ENCODE measurements at places on chromosomes 2 and 18. TPM values are rescaled to one million over a fixed set of nuclear protein-coding genes. Genes with fewer than 3 reads are reported as not detected.

DNA sequence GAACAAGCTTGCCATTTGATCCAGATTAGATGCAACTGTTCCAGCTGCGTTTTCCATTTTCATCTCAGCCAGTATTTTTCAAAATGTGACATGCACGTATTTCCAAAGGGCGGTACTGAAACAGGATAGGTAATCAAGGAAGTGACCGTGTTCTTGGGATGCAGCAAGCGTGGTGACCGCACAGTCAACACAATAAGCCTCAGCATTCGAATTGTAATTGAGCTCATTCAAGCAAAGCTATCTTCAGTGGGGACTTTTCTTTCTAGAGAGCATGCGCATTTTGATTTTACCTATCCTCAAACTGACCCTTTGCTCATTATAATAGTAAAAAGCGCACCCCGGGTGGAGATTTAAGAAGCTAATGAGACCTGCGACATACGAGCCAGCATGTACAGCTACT, 3.4 kb upstream of the ALPP start:
- no peak for DNase-seq

GRCh38 chr2:216341121-216341520, 31.2 kb downstream of the MARCHF4 start:
- no peak for DNase-seq

- DNase-seq, result no peak
These were observed 43.9 kb downstream of the MEIS1 start for GRCh38 chr2:66478731-66479316.

GRCh38 chr2:141105763-141106162, 1025.1 kb downstream of the LRP1B start:
- DNase-seq, result no peak

DNA sequence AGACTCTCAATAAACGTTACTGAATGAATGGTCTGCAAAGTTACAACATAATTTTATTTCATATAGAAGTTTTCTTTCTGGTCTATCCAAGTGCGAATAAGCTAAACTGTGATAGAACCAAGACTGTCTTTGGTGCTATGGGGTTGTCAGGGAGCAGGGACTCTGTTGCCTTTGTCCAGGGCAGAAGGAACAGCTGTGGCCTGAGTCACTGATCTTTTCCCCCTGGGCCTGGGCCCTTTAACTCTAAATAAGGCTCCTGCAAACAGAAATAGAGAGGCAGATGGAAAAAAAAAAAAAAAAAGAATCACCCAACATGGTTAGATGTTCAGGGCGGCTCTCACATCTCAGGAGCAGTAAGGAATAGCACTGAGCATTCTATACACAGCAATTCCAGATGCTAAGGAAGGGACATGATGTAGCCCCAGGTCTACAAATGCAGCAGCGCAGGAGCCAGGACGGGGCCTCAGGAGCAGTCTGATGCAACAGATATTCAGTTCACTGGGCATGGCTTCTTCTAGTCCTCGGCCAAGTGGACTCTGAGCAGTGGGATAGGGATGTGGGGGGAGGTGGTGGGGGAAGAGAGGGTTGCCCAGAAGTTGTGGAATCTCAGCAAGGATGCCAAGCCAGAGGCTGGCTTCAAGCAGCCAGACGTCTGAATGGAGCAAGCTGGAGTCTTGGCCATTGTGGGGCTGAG, 247.1 kb upstream of the SIX2 start:
- DNase-seq, result no peak

The HMSD gene
- polyA plus RNA-seq, result 1.8 TPM

The CDH7 gene
- 24.4 TPM for polyA plus RNA-seq

The TCF23 gene
- 0.78 TPM for polyA plus RNA-seq

The PSMA8 gene
- not detected for polyA plus RNA-seq

Measured in left renal pelvis (tissue), 4 donors.